ENCODE measurements at places on chromosomes 3 and 15.

DNA sequence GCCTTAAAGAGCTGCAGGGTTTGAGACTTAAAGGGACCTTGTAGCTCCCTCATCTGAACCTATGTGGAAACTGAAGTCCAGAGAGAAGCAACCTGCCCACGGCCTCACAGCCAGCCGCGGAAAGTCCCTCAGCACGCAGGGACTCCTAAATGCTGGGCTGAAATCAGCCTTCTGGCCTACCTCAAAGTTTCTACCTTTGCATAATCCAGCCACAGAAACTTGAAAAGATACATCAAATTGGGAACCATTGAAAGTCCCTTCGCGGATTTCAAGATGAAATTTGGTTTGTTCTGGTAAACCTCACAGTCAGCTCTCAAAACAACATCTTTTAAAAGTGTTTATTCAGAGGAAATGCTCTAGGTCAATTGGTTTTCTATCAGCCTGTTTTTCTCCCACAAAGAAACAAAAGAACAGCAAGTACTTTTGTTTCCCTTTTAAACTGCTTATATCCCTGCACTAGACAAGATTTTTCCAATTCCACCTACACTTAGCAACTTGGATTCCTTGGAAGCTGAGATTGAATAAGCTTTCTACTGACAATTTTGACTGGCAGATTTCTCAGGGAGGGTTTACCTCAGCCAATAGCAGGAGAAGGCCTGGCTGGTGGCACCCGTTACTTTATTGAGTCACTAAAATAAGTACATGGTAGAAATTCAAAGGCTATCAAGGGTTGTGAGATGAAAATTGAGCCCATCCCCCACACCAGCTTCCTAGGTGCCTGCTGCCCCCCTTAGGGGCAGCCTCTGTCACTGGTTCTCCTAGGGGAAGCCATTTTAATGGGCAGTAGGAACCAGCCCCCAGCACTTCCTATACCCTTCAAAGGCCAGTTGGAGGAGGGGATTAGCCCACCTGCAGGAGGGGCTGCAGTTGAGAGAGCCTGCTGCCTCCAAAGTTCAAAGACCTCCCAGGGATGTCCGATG, 171.2 kb downstream of the ADAMTS17 start:
- no peaks in the 10 kb centered on the region for H3K27me3 ChIP-seq
- H3K4me3 ChIP-seq = no peak overlapping the region
- peaks cover 19% of the 10 kb centered on the region for H3K4me1 ChIP-seq

DNA sequence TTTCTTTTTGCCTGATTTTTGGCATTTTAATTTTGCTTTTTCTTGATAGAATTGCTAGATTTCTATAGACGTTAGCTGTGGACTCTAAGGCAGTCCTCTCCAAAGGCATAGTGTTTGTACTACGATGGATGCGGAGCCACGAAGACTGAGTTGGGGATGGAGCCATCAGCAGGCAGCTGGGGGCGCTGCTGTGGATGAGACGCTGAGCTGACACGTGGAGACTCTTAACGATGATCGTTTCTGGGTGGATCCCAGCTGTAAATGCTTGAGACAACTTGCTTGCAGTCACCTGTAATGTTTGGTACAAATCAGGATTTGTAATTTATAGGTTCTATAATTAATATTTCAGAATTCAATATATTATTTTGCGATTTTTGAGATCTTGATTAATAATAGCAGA, 13.3 kb upstream of the PPP1R2 start:
- DNase-seq = no peak
- no peaks in the 10 kb centered on the region for H3K4me1 ChIP-seq
- no peak overlapping the region for H3K4me3 ChIP-seq
- H3K27ac ChIP-seq = no peak overlapping the region
- no peaks in the 10 kb centered on the region for H3K36me3 ChIP-seq

DNA sequence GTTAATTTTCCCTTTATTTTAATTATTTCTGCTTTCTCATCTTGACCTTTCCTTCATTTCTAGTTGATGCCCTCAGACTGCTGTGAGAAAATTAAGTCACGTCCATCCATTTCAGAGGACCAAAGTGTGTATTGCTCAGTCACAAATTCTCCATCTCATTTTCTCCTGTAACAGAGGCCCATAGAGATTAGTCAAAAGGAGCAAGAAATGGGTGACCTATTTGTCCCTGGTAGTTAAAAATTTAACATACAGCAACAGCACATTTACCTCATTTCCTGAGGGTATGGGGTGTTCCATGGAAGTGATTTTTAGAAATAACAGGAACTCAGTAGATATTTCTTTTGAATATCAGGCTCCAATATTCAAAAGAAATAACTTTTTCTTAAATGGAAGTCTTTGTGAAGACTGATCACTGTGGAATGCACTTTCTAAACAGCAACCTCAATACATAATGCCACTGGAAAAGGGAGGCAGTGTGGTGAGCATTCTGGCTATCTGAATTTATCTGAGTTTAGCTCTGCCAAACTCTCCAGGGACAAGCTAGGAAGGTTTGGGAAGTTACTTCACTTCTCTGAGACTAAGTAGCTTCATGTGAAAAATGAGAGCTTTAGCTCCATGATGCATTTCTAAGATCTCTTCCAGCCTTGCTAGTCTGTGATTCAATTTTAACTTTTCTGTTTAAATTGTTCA, 808.2 kb downstream of the SQOR start:
- no peaks in the 10 kb centered on the region for H3K36me3 ChIP-seq
- no peaks in the 10 kb centered on the region for H3K4me1 ChIP-seq
- H3K4me3 ChIP-seq = no peak overlapping the region
- H3K27me3 ChIP-seq = no peaks in the 10 kb centered on the region
- H3K27ac ChIP-seq = no peak overlapping the region
- no peak for DNase-seq

DNA sequence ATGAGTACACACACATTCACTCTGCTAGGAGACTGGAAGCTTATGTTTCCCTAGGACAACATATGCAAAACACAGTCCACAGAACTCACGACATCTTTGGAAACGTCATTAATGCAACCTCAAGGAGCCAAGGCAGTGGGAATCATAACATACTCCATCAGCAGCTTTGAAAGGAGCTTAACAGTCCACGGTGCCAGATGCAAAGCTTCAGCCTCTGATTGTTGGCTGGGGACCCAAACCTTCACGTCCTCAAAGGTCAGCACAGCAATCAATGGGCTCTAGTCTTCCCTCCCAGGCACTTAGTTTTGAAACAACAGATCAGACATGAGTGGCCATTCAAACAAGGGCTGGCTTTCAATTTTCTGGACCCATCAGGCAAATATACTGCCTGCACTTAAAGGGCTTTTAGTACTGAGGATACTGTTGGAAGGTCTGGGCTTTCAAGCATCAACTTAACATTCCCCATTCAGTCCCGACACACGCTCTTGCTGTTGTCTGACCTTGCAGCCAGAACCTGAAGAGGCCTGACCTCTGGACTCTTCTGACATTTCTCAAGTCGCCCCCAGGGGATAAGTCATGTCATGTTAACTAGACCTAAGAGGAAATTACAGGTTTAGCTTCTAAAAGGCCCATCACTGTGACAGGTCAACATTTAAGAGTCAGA, 223.0 kb downstream of the PDZRN3 start:
- no peaks in the 10 kb centered on the region for H3K4me1 ChIP-seq
- no peak overlapping the region for H3K27ac ChIP-seq
- no peaks in the 10 kb centered on the region for H3K27me3 ChIP-seq
- no peak overlapping the region for H3K4me3 ChIP-seq
- no peaks in the 10 kb centered on the region for H3K36me3 ChIP-seq
- no peak for DNase-seq

- H3K27ac ChIP-seq = no peak overlapping the region
- H3K4me3 ChIP-seq = no peak overlapping the region
- no peaks in the 10 kb centered on the region for H3K27me3 ChIP-seq
- no peaks in the 10 kb centered on the region for H3K36me3 ChIP-seq
These were observed 93.2 kb upstream of the AGTR1 start for GRCh38 chr3:148604270-148605085.

DNA sequence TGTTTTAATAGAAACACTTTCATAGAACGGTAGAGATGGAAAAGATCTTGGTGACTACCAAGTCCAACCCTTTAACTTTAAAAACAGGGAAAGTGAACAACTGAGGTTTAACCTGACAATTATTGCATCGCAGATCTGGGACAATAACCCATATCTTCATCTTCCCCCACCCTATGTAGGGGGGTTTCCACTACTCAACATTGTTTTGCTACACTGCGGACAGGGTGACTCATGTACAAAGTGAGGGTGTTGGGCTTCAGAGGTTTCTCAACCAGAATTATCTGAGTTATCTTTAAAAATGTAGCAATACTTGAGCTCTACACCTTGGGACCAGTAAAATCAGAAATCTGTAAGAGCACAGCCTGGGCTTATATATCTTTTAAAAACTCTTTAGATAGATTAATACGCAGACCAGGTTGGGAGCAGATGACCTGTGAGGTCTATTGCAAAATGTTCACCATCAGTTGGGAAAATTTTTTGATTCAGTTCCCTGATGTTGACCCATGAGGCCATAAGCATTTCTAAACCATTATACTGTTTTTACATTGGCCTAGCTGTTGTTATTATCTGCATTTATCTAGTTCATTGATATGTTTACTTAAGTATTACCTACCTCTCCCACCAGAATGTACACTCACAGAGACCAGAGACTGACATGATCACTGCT, 103.6 kb upstream of the ICE2 start:
- H3K36me3 ChIP-seq = no peaks in the 10 kb centered on the region
- H3K27me3 ChIP-seq = no peaks in the 10 kb centered on the region
- peaks cover 62% of the 10 kb centered on the region for H3K4me1 ChIP-seq
- H3K27ac ChIP-seq = peak overlapping the region; percentile 94
- no peak for DNase-seq

DNA sequence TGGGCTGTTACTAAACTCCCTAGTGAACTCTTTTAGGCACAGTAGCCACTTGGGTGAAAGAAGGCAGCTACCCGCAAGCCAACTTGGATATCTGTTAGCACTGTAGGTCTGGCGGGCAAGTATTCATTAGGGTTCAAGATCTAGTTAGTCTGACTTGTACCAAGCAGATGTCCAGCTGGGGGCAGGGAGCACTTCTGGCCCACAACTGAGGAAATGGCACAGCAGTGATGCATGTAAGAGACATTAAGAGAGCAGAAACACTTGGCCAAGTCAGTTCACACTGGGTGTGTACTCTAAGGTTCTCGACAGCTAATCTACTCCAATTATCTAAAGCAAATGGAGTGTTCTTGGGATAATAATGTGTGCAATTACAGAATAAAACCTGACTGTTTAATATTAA, 131.7 kb downstream of the CTNNB1 start:
- no peak for DNase-seq
- H3K36me3 ChIP-seq = no peaks in the 10 kb centered on the region
- no peak overlapping the region for H3K27ac ChIP-seq
- H3K27me3 ChIP-seq = no peaks in the 10 kb centered on the region
- no peak overlapping the region for H3K4me3 ChIP-seq
- H3K4me1 ChIP-seq = no peaks in the 10 kb centered on the region

All from GM12878 (cell line).